ENCODE measurements at places on chromosomes 2 and 18.

DNA sequence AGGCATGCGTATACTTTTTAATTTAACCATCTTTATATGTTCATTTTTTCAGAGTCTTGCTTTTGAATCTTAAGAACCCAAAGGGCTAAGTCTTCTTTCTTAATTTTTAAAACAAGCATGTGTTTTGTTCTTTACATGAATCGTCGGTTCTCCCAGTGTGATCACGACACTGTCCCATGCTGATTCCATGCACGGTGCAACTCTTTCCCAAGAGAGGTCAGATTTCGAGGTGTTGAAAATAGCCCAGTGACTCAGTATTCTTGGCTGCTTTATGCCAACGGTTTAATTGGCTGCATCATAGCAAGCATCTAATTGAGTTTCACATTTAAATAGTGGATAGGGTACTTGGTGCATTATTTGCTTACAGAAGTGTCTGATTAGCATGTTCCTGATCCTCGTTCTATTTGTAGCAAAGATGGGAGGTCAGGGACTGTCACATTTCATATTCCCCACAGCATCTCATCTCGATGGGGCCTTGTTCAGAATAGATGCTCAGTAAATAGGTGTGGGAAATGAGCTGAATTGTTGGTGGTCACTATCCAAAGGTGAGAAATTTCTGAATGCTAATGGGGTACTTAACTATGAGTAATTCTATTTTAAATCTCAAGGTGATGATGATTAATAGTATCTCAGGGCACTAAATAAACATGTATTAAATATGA is 2.8 kb downstream of the NPAS2 start:
- DNase-seq = no peak

DNA sequence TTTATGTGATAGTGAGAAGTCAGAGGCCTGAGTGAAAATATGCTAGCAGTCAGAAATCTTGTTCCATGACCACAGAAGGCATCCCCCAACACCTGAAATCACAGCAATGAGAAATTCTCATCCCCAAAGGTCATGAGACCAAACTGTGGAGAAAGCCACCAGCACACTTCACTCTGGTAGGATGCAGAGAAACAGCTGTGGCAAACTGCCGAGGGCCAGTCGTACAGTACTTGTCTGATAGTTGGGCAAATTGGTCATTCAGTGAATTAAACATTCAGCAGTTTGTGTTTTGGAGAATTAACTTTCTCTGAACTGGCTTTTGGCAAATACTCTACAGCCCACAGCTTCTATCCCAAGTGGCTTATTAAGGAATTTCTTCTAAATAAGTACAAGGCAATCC is 117.2 kb downstream of the TSN start:
- DNase-seq = no peak

GRCh38 chr2:135473567-135473966 is 57.5 kb downstream of the ZRANB3 start:
- no peak for DNase-seq

GRCh38 chr2:105843476-105844374 is 99.0 kb downstream of the NCK2 start:
- DNase-seq = no peak

GRCh38 chr2:196278491-196278911 is 107.1 kb upstream of the STK17B start:
- no peak for DNase-seq

DNA sequence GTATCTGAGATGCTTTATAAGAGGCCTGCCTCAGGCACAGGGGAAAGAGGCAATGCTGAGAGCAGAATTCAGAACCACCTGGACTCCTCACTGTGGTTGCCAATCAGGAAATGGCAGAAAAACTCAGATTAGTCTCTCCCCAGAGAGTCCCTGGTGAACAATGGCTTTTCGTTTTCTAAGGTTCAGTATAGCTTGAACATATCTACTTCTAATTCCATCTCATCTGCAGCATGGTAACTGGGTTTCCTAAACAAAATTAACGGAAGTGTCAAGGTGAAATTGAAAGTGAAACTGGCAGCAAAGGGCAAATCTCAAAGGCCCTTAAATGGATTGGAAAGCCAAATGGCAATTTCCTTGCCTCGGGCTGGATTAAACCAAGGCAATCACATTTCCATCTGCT is 480.2 kb upstream of the ACVR2A start:
- no peak for DNase-seq

GRCh38 chr2:64013053-64013452 is 6.2 kb downstream of the VPS54 start:
- no peak for DNase-seq

GRCh38 chr18:40365526-40365925 is 1589.5 kb upstream of the PIK3C3 start:
- DNase-seq = no peak

GRCh38 chr2:206876216-206876860 is 63.0 kb upstream of the CPO start:
- no peak for DNase-seq

DNA sequence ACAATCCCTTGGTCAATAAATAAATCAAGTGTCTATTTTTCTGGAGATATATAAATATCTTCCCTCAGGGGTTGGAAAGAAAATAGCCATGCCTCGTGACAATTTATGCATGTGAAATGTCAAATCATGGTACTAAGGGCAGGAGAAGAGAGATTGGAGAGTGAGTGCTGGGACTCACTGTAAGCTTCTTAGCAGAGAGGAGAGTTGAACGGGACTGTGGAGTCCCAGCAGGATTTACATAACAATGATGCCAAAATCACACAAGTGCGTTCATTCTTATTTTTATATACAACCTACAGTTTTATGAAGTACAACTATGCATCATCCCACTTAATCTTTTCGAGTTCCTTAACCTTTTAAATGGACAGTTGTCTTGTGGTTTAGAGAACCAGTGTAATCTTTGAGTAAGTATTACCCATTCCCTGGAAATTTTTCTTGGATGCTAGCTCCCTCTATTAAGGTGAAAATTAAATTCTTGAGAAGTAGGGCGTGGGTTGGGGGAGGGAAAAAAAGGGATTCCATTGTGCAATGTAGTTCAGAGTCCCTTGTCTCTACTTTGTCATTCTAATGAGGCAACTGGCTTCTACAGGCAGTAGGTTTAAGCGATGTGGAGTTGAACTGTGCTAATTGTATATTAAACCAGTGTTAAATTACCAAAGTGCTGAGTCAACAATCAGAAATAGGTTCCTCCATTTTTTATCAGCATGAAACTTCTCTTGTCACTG is 143.6 kb upstream of the EPHA4 start:
- no peak for DNase-seq

GRCh38 chr2:179518830-179519229 is 254.2 kb upstream of the SESTD1 start:
- DNase-seq = no peak

- DNase-seq = no peak
Measured at GRCh38 chr2:16588565-16588964, 77.1 kb downstream of the CYRIA start.

- DNase-seq = no peak
Measured at GRCh38 chr2:24073816-24074215, 2.3 kb downstream of the SF3B6 start.

DNA sequence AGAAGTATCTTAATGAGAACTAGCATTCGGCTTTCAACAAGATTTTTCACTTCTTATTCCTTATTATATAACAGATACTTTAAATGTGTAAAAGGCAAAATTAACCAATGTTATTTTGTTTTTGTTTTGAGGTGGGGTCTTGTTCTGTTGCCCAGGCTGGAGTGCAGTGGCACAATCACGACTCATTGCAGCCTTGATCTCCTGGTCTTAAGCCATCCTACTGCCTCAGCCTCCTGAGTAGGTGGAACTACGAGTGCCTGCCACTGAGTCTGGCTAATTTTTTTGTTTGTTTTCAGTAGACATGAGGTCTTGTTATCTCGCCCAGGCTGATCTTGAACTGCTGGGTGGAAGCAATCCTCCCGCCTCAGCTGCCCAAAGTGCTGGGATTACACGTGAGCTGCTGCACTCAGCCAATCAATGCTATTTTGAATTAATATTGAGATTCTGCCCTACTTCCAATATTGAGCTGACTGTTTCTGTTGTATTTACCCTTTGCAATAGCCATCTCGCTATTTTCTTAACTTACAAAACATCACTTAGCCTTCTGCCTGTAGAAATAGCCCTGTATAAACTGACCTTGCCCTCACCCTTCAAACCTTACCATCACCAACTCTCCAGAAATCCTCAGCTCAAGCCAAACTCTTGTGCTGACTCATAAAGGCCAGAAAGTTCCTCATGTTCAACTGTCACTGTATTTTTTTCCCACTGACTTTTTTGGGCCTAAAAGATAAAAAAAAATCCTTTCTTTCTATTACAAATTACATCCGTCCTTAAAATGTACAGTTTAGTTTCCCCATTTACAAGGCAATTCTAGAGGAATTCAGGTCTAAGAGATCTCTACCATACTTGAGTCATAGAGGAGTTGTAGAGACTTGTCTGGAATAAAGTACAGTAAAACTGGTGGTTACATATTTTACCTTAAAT is 94.3 kb downstream of the OLA1 start:
- DNase-seq = no peak

DNA sequence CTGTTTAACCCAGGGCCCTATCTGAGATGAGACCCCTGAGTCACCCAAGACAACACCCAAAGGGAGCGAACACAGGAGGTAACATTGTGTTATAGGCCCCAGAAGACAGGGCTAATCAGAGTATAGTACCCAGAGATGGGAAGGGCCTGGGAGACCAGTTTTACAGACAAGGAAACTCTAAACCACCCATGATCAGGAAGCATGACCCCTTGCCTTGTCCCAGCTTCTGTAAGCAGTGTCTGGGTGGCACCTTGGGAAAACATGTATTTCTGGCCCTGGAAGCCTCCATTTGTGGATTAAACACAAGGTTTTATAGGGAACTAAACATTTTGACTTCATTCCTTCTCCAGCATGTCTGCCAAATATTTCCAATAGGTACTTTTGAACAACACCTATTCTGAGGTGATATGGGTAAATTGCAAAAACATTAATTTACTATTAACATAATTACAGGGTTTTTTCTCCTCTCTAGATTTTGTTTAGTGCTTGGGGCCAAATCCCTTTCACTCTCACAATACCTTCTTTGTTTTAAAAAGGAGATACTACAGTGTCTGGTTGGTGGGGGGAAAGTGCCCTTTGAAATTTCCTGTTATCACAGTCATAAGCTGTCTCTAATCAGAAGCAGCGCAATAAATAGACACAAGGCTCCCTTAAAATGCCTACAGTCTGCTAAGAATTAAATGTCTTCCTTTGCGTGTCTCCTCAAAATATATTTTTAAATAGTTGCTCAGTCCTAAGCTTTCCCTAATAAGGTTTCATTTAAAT is 341.1 kb downstream of the BCL11A start:
- DNase-seq = no peak

DNA sequence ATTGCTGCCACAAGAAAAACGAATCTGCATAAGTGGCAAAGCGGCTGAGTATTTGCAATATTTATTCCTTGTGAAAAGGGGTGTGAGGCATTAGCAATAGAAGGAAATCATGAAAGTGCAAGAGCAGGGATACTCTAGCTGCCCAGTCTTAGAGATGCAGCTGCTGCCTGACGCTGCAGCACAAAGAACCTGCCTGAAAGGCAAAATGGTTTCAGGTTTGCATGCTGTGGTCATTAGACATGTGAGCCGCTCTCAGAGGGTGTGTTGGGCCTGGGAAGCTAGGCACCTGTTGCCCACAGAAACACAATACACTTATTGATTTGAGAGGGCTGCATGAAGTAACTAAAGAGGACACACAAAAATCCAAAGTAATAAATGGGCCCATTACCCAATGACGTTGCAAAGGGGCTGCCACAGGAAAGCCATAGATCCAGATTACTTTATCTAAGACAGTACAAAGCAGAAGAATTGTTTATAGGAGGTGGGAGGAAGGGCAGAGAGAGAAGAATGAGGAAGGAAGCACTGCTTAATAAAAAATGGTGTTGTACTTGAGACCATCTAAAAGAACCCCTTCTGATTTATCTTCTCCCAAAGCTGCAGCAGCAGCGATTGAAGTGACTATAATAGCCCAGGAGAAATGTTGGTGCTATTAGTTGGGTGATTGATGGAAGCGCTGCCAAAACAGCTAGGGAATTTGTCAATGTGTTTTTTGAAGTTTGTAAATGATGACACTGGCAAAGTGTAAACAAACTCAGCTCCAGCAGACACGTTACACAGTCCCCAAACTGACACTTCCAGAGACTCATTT is 492.4 kb upstream of the ACVR2A start:
- DNase-seq = peak; percentile 59

GRCh38 chr18:9082711-9083510 is 19.6 kb upstream of the NDUFV2 start:
- no peak for DNase-seq

DNA sequence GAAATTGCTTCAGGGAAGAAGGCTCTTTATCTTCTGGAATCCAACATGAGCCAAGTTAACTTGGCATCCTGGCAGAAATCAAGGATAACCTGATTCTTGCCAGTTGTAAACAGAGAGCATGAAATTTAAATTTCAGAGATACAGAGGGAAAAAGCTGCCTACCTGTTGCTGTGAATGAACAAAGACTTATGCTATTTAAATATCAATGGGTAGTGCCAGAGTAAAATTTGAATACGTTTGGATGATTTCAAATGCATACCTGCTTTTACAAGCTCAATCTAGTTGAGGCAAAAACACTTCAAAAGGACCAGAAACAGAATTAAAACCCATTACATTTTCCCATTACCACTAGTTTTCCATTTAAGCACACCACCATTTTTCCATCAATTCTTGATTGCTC is 60.9 kb downstream of the CHST9 start:
- DNase-seq = no peak

DNA sequence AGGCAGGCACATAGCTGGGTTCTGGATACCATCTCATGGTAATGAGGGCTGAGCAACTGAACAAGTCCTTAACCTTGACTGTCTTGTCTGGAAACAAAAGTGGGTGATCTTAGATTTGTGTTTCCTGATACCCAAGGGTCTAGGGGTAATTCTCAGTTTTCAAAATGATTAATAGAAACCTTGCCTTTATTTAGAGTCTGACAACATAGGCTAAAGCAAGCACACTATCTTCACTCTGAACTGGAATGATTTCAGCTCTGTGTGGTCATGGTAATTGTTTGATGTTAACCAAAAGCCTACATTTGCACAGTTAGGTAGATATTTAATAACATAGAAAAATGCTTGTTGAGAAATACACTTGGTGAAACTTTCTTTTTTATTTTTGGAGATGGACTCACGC is 6.8 kb upstream of the LAMA3 start:
- no peak for DNase-seq

- no peak for DNase-seq
Measured at GRCh38 chr18:47260924-47261701, 9.7 kb upstream of the SKOR2 start.

DNA sequence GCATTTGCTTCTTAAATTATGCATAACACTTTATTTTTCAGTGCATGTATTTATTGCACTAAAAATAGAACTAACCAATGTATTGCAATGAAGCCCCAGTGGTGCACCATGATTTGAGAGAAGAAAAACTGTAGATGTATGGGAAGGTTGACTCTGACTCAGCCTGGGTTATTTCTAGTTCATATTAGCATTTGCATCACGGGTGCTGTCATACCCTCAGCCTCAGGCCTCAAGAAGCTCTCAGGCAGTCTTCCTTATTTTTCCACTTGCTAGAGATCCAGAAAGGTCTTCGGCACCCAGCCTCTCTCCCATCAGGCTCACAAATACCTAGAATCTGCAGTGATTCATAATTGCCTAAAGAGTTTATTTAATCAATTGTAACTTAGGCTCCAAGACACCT is 148.0 kb downstream of the DNER start:
- DNase-seq = no peak

- DNase-seq = no peak
Measured at GRCh38 chr2:118264232-118264990, 176.1 kb downstream of the INSIG2 start.
